Endodermal cell (in vitro differentiated cells): ENCODE measurements at places on chromosomes 6 and 20. TPM values are rescaled to one million over a fixed set of nuclear protein-coding genes. Genes with fewer than 3 reads are reported as not detected.

ID4 gene
- 39.3 and 41.5 TPM in 2 replicates for total RNA-seq

MAS1 gene
- total RNA-seq = not detected in 2 replicates

SLC4A11 gene
- total RNA-seq = 0.87 to 4.5 TPM (median 3.8 TPM) in 3 replicates

EFCAB8 gene
- total RNA-seq = 0.81 and 1.0 TPM in 2 replicates

AVP gene
- not detected in 3 replicates for total RNA-seq

FRMD1 gene
- not detected in 3 replicates for total RNA-seq

BTN1A1 gene
- not detected in 2 replicates for total RNA-seq

GPANK1 gene
- total RNA-seq = 21.3 to 24.9 TPM (median 21.9 TPM) in 3 replicates

R3HDML gene
- not detected in 3 replicates for total RNA-seq

WDR27 gene
- total RNA-seq = 90.0 to 134 TPM (median 94.4 TPM) in 3 replicates

TRIM10 gene
- total RNA-seq = not detected in 2 replicates

HCK gene
- total RNA-seq = 0.14 and 0.24 TPM in 2 replicates

LPA gene
- total RNA-seq = 0.46 to 0.80 TPM (median 0.47 TPM) in 3 replicates

BEND6 gene
- 0.57 and 0.86 TPM in 2 replicates for total RNA-seq

AMD1 gene
- 87.0 and 91.4 TPM in 2 replicates for total RNA-seq

CGAS gene
- 2.2 to 2.6 TPM (median 2.5 TPM) in 3 replicates for total RNA-seq

KCNB1 gene
- 0.46 to 2.5 TPM (median 0.93 TPM) in 3 replicates for total RNA-seq

FAM83B gene
- 13.9 and 14.9 TPM in 2 replicates for total RNA-seq

GCM1 gene
- not detected in 3 replicates for total RNA-seq

COL11A2 gene
- total RNA-seq = 0.86 and 1.3 TPM in 2 replicates

AFDN gene
- 191 and 214 TPM in 2 replicates for total RNA-seq

SIRPA gene
- total RNA-seq = 4.9 and 5.1 TPM in 2 replicates

NUP153 gene
- total RNA-seq = 58.9 and 61.1 TPM in 2 replicates

MRAP2 gene
- total RNA-seq = 10.0 and 10.8 TPM in 2 replicates

CAP2 gene
- 32.7 to 47.9 TPM (median 35.9 TPM) in 3 replicates for total RNA-seq

SOX18 gene
- total RNA-seq = 2.8 and 3.4 TPM in 2 replicates

MUCL3 gene
- 0.16 and 0.18 TPM in 2 replicates for total RNA-seq

VSX1 gene
- total RNA-seq = not detected in 3 replicates

BHLHE23 gene
- not detected in 3 replicates for total RNA-seq

LBP gene
- total RNA-seq = 0.11 TPM in 1 of 2 replicates, not detected in the other

SLC13A3 gene
- 6.2 and 7.3 TPM in 2 replicates for total RNA-seq

TSBP1 gene
- total RNA-seq = not detected in 2 replicates

ZBP1 gene
- not detected in 3 replicates for total RNA-seq

HRH3 gene
- 0.16 TPM in 1 of 3 replicates, not detected in the others for total RNA-seq

MOXD1 gene
- total RNA-seq = 1.3 and 1.9 TPM in 2 replicates

ALDH8A1 gene
- not detected in 2 replicates for total RNA-seq

THEMIS gene
- total RNA-seq = not detected in 3 replicates

UBE2C gene
- total RNA-seq = 139 and 157 TPM in 2 replicates

LPIN3 gene
- 13.1 to 45.6 TPM (median 15.9 TPM) in 3 replicates for total RNA-seq

RGS19 gene
- total RNA-seq = 14.6 and 16.1 TPM in 2 replicates

CALHM4 gene
- total RNA-seq = not detected in 2 replicates

OR5V1 gene
- total RNA-seq = not detected in 2 replicates

TBC1D7 gene
- total RNA-seq = 32.0 and 37.7 TPM in 2 replicates
